Right atrium auricular region (tissue), 2 donors: ENCODE measurements at places on chromosomes 3 and 15.

- no peak for DNase-seq
Observed at GRCh38 chr3:178532476-178532875, 3.8 kb upstream of the KCNMB2 start.

DNA sequence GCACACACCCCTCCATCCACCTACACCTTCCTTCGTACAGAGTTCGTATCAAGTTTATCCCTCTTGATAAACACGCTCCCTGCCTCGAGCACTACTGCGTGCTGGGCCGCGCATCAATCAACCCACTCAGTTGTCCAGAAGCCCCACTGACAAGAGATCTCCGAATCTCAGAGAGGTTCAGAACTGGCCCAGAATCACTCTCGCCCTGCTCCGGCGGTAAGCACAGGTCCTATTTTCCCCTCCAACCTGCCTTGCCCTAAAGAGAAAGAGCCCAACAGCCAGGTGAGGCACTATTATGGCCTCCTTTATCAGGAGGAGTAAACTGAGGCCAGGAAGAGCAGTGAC, 494 bp upstream of the NISCH start:
- DNase-seq: no peak

DNA sequence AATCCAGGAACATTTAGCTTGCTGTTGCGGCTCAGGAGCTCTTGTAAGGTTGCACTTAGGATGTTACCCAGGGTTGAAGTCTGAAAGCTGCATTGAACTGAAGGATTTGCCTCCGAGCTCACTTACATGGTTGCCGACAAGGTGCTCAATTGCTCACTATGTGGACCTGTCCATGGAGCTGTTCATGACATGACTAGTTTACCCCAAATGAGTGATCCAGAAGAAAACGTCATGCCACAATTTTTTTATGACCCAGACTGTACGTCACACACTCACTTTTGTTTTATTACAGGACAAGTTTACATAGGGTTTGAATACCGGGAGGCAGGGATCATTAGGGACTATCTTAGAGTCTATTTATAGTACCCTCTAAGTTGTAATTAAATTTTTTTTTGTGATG, 21.0 kb upstream of the CLDN11 start:
- no peak for DNase-seq

- DNase-seq: no peak
Observed at GRCh38 chr3:63043631-63044030, 168.4 kb upstream of the CADPS start.

GRCh38 chr3:125316246-125316645, 58.9 kb downstream of the ZNF148 start:
- no peak for DNase-seq

DNA sequence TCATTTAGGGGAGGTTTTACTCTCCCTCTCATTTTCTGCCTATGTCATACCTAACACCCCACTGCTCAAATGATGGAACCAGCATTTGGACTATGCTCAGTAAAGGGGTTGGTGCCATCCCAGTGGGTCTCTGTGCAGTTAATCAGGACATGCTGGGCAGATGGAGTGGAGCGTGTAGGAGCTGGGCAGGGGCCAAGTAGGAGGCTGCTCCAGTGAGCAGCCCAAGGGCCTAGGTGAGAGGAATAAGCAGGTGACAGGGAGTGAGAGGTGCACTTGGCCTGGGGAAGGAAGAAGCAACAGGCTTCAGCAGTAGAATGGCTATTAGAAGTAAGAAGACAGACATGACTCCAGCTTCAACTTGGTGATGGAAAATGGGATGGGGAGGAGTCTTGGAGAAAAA, 72.2 kb downstream of the EPHB1 start:
- DNase-seq: no peak

- DNase-seq: no peak
Observed at GRCh38 chr15:100244796-100245486, 96.8 kb downstream of the ADAMTS17 start.

DNA sequence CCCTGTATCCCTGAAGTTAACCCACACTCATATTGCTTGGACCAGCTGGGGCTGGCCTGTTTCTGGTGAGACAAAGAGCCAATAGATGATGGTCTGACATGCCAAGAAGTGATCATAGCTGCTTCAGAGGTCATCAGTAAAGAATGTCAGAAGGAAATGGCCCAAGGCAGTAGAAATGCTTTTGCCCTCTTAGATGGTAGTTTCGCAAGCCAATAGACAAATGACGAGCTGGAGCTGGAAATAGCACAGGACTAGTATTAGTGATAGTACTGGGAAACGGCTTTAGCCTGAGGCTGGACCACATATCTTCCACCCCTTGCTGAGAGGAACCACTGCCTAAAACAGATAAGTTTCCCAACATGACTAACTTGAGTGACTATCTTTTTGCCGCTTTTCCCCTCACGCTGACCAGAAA, 176.1 kb upstream of the THBS1 start:
- DNase-seq: peak; percentile 66

DNA sequence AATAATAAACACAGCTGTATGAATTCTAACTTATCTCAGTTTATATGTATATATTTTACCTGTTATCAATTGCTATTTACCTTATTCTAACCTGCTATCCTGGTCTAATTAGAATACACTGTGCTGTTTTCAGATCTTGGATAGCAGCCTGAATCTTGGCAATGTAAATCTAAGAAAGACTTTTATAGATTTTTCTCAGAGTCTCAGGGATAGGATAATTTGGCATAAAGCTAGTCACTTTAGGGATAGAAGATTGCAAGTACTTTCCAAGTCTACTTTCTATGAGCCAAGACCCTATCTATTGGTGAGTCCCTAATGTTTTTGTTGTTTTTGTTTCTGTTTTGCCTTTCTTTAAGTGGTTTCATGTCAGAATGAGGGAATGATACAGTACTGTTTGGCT, 695.7 kb downstream of the NAALADL2 start:
- DNase-seq: no peak

DNA sequence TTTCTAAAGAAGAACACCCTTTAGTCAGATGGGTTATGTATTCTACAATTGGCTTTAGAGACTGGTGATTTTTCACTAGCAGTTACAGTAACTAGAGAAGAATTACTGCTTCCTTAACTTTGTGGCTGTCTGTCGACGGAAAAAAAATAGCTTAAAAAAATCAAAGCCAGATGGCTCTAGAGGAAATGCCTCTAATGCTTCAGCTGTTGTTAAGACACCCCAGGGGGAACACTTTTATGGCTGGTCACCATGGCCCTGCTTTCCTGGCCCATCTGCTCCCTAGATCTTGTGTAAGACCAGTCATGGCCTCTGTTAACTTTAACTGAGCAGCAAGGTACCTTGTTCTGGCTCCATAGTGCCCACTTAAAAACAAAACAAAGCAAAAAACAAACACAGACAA, 198.6 kb upstream of the PLSCR5 start:
- no peak for DNase-seq

DNA sequence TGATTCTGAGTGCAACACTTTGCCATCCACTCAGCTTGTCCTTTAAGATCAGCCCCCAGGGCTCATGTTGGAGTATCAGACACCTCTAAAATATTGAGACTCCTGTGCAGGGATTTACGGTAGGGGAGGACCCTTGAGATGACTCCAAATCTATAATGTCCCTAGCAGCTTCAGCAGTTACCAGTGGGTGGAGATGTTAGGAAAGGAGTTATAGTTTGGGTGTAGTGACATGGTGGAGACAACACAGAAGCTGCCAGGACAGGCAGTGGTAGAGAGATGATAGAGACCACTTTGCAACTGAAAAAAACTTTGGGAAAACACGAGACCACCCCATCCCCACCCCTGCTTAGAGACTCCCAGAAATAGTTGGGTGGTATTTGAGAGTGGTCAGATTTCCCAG, 43.3 kb upstream of the GSK3B start:
- no peak for DNase-seq

- DNase-seq: peak; percentile 30
Observed at GRCh38 chr15:58553365-58553918, 121.7 kb downstream of the LIPC start.

GRCh38 chr3:125401402-125401801, 26.3 kb upstream of the ZNF148 start:
- no peak for DNase-seq

DNA sequence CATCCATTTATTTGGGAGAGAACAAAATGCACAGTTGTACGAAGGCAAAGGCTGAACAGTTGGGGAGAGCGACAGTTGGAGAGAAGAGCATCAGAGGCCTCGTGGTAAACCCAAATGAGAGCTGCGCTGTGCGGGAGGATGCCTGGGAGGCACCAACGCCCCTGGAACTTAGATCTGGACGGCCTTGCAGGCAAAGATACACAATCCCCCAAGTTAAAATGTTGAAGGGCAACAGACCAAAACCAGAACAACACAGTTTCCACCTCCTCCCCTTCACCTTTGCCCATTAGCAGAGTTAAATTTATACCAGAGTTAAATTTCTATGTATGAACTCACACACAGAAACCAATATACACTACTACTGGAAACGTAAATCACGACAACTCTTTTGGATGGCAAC, 339.6 kb downstream of the RORA start:
- no peak for DNase-seq

DNA sequence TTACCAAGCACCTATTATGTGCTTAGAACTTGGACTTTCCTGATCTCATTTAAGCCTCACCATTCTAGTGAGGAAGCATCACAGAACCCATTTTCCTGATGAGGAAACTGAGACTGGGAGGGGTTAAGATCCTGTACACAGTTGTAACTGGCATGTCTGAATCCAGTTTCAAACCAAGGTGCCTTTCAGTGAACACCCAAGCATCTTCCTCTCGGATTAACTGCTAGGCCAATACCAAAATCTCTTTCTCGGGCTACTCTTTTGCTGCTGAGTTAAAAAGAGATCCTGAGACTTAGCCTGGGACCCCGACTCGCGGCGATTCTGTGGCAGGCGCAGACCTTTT, 578 bp upstream of the CEMIP start:
- no peak for DNase-seq
